CD14-positive monocyte (primary cell): ENCODE measurements at places on chromosomes 12 and 14. TPM values are rescaled to one million over a fixed set of nuclear protein-coding genes. Genes with fewer than 3 reads are reported as not detected.

The CRIP2 gene
- 3.3 TPM for polyA plus RNA-seq

The TCL1B gene
- not detected for polyA plus RNA-seq

GRCh38 chr12:3333991-3334391 is 157.0 kb upstream of the PRMT8 start:
- DNase-seq: no peak

GRCh38 chr14:59189786-59190368 is 1.4 kb downstream of the DAAM1 start:
- peak; percentile 78 for DNase-seq
